ENCODE measurements at places on chromosomes 12 and 14.

DNA sequence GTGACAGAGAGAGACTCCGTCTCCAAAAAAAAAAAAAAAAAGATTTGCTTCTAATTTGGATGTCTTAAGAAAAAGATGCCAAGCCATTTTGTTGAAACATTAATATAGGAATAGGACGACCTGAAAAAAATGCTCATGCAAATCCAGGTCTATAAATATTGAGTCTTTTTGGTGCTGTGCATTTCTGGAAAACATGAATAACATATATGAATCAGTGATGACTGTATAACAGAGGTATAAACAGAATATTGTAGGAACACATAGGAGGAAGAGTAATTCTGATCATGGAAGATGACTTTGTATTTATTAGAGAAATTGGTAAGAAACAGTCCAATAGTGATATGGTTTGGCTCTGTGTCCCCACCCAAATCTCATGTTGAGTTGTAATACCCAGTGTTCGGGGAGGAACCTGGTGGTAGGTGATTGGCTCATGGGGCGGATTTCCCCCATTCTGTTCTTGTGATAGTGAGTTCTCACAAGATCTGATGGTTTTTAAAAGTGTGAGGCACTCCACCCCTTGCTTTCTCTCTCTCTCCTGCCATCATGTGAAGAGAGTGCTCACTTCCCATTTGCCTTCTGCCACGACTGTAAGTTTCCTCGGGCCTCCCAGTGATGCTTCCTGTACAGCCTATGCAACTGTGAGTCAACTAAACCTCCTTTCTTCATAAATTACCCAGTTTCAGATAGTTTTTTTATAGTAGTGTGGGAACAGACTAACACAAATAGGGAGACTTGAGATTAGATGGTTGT, 3.0 kb upstream of the SRSF5 start:
- DNase-seq: no peak

GRCh38 chr12:116978791-116979508, 68.2 kb downstream of the FBXW8 start:
- no peak for DNase-seq

GRCh38 chr12:29048787-29049186, 100.3 kb upstream of the FAR2 start:
- DNase-seq: no peak

- no peak for DNase-seq
Observed at GRCh38 chr14:92737619-92738188, 10.7 kb downstream of the LGMN start.

DNA sequence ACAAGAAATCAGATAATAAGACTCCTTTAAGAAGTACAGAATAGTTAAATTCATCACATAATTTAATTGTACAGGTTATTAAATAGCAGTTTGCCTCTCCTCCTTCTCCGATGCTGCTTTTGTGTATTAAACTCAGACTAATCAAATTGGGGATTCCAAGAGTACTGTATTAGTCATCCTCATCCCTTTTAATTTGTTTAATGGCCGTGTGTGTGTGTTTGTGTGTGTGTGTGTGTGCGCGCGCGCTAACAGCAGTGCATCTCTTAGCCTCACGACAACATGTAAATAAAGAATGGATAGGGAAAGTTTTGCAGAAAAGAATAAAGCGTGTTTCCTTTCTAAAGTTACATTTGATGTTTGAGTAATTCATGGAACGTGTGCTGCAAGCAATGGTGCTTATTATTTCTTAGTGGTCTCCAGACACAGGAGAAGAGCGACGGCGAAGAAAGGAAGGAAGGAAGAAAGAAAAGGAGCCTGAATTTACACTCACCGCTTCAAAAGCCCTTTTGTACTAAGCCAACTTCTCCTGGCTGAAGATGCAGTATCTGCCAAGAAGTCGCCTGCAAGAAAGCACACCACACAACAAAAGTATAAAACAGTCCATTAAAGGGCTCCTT, 220.3 kb downstream of the ASCL1 start:
- DNase-seq: no peak
